ENCODE measurements at places on chromosomes 1 and 21.

GRCh38 chr1:29708796-29709703 is 472.7 kb downstream of the PTPRU start:
- peak overlapping the region; percentile 44 for H3K27ac ChIP-seq
- H3K36me3 ChIP-seq = no peaks in the 10 kb centered on the region
- H3K4me3 ChIP-seq = no peak overlapping the region
- peaks cover 6% of the 10 kb centered on the region for H3K27me3 ChIP-seq

- DNase-seq = no peak
- H3K27me3 ChIP-seq = no peaks in the 10 kb centered on the region
- no peak overlapping the region for H3K27ac ChIP-seq
- no peak overlapping the region for H3K4me3 ChIP-seq
- no peaks in the 10 kb centered on the region for H3K4me1 ChIP-seq
Observed at GRCh38 chr1:174366946-174367345, 80.8 kb upstream of the GPR52 start.

- no peak overlapping the region for H3K4me3 ChIP-seq
- no peaks in the 10 kb centered on the region for H3K27me3 ChIP-seq
- no peaks in the 10 kb centered on the region for H3K36me3 ChIP-seq
- H3K4me1 ChIP-seq = no peaks in the 10 kb centered on the region
- no peak overlapping the region for H3K27ac ChIP-seq
- DNase-seq = no peak
Observed at GRCh38 chr1:240693036-240693435, 81.1 kb upstream of the GREM2 start.

DNA sequence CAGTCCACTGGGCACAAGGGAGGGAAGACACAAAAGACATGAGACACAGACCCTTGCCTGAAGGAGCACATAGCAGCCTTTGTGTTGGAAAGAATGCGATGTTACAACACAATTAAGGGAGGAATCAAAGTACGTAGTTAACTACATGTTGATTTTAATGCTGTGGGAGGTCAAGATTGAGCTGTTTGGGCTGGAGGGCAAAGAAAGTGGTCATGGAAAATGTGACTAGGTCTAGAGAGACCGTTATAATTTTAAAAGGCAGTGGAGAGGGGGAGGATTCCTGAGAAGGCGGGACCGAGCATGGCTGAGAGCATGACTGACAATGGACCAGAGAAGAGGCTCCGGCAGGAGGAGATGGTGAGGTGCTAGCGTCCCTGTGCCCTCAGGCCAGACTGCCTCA is 111.8 kb upstream of the ATP1A1 start:
- H3K27ac ChIP-seq = no peak overlapping the region
- no peaks in the 10 kb centered on the region for H3K27me3 ChIP-seq
- peaks cover 39% of the 10 kb centered on the region for H3K4me1 ChIP-seq
- no peak overlapping the region for H3K4me3 ChIP-seq

DNA sequence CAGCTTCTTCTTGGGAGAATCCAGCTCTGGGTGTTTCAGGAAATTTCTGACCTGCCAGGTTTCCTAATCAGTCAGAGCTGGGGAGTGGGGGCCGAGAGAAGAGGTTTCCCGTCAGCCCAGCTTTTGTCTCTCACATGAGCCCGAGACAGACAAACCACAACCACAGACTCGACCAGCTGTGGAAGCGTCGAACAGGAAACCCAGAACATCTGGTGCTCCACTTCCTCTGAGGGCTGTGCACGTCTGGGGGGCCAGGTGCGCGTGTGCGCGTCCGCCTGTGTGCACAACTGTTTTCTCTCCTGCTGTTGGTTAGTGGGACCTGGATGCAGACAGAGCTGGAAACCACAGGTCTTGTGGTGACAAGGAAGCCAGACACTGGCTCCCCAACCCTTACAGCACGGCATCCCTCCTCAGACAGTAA is 113.0 kb upstream of the SLC25A33 start:
- H3K27me3 ChIP-seq = peaks cover 40% of the 10 kb centered on the region
- H3K4me3 ChIP-seq = peak overlapping the region; percentile 20
- peak; percentile 89 for DNase-seq
- H3K36me3 ChIP-seq = no peaks in the 10 kb centered on the region
